ENCODE measurements at places on chromosomes 5 and 9.

DNA sequence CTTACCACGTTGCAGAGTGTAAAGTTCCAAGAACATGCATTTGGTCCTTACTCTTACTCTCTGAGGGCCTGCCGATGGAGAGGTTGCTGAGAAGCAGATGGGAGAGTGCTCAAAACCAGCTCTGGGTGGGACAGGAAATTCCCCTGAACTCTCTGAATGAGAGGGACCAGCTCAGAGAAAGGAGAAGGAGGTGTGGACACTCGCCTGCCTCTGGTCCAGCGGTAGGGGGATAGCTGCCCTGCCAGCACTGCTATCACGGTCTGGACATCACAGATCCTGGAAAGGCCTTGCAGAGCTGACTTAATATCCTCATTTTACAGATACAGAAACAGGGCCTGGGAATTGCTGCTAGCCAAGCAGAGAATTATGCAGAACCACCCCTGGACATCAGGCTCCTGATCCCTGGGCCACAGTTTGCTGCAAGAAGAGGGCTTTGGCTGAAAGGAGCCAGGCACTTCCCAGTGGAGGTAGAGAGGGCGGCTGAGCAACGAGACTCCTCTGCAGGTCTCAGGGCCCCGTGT, 4.9 kb downstream of the TRAF1 start:
- no peak for DNase-seq

DNA sequence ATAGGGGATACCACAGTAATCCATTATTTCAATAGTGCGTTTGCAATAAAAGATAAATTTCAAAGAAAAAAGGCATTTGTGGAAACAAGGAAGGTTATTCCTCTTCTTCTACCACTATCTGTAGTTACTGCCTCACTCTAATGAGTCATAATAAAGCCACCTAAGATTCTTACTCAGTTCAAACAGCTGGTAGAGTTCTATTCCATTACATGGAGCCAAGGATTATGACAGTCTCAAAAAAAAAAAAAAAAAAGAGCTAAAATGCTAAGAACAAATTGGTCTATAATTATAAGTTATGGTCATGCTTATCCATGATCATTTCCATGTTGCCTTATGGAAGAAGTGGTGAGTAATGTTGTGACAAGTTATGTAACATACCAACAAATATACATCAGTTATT, 46.3 kb downstream of the DENND1A start:
- DNase-seq = peak; percentile 17

GRCh38 chr9:85224301-85224700, 517.5 kb downstream of the AGTPBP1 start:
- no peak for DNase-seq

GRCh38 chr5:170171811-170172210, 61.0 kb upstream of the C5orf58 start:
- no peak for DNase-seq

DNA sequence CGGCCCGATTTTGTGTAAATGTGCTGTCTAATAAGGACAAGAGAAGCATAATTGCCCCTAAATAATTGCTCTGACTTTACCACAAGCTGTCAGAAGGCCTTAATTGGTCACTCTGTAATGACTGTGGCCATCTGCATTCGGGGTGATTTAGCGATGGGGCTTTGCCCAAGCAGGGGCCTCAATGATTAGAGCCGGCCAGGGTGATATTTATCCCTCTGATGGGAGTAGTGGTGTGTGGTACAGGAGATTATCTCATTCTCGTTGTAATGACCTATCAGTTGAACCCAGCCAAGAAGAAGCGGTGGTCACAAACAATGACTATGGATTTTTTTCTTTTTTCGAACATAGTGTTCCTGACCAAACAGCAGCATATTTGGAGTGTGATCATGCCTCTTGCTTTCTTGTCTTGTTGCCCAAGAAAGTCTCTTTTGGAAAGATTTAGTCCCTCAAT, 72.0 kb upstream of the SAP30L start:
- no peak for DNase-seq

- no peak for DNase-seq
These were observed 79.2 kb downstream of the FREM1 start for GRCh38 chr9:14831074-14831473.

DNA sequence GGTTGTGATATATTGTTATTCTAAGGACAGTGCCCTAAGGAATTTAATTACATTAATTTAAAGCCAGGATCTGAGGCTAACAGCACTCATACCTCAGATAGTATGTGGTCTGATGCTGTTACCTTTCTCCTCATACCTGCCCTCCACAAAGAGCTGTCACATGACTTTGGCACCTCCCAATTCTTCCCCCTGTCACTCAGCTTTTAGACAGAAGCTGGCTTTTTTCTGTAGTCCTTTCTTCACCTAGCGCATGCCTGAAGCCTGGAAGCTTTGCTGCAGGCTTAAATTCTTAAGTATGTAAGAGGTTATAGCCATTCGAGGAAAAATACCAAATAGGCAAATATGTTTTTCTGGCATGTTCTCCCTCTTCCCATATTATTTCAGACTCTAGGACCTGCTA, 61.0 kb upstream of the ADAMTS19 start:
- DNase-seq = no peak

- DNase-seq = peak; percentile 8
These were observed 18.1 kb downstream of the SAR1B start for GRCh38 chr5:134614450-134615085.

GRCh38 chr5:138212828-138213160, 329 bp downstream of the CDC23 start:
- peak; percentile 18 for DNase-seq

DNA sequence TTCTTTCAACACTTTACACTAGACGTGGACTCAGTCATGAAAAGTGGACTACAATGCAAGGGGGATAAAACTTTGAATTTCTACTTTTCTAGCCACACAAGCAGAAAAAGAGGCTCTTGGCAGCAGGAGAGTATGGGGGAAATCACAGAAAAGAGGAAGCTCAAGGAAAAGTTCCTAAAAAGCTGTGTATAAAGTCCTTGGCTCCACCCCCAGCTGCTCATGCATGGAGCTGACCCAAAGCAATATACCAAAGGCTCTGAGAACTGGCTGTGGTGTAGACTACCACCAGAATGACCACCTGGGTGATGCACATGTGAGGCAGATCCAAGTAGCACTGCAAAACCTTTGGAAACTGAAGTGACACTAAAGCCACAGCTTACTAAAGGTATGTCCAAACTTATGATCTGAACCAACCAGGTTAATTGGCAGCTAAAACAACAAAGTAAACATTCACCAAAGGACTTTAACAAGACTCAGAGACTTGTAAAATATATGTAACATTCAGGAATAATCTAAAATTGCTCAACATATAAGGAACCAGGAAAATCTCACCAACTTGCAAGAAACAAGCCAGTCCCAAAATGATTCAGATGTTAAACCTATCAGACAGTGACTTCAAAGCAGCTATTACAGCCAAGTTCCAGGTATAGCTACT, 55.5 kb upstream of the RASGRF2 start:
- DNase-seq = no peak

DNA sequence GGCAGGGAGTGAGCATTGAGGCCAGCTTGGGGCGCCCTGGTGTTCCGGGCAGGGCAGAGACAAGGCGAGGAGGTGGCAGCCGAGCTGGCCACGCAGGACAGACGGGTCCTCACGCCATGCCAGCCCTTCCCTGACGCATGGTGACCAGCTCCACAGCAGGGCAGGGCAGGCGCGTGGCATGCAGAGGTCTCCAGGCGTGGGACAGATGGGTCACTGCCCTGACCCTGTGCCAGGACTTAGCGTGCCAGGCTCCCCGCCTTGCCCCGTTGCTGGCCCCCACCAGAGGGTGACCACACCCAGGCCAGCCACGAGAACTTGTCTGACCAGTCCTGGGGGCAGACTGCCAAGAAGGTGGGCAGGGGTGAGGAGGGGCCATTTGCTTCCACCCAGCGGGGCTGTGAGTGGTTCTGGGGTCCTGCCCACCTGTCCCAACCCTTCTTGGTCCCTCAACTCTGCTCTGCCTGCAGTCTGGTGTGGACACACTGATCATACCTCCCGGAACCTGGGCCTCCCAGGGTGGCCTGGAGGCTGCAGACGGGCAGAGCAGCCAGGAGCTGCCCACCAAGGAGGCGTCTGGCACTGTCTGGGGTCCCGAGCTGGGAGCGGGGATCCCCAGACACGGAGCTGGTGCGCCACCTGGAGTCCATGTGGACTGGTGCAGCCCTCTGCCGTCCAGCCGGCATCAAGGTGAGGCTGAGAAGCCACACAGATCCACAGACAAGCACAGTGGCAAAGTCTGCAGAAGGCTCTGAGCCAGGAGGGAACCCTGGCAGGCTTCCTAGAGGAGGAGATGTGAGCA, at the start of gene RNF224:
Gene RNF224 (plus strand): TSS at position 449 of the 799 bp plus-strand sequence. CDS start 834 bp downstream, outside the sequence.
- DNase-seq = peak; percentile 86

DNA sequence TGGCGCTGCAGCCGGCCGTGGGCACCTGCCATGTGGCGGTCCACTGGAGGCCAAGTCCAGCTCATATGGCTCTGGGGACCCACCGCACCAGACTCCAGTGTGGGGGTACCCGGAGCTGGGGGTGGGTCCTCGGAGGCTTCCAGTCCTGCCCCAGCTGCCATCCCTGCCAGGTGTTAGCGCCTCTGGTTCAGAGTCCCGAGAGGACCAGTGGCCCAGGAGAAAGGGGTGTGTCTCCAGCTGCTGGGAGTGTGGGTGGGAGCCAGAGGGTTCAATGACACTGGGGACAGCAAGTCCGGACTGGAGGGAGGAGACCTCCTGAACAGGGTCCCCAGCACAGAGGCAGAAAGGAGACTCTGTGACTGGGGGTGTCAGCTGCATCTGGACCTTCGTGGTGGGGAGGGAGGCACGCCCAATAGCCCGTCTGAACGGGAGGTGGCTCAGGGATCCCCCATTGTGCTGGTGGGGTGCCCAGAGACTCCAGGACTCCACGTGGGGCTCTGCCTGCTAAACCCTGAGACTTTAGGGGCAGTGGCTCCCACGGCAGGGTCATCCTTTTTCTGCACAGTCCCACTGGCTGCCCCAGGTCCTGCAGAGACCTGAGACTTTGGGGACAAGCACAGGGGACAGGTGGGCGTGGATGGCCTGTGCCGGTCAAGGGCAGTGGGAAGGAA, 2.4 kb upstream of the AHRR start:
- peak; percentile 6 for DNase-seq

- DNase-seq = no peak
These were observed 17.8 kb downstream of the SHC3 start for GRCh38 chr9:89160806-89161205.

GRCh38 chr9:23123048-23123632, 676.5 kb downstream of the DMRTA1 start:
- DNase-seq = peak; percentile 7

DNA sequence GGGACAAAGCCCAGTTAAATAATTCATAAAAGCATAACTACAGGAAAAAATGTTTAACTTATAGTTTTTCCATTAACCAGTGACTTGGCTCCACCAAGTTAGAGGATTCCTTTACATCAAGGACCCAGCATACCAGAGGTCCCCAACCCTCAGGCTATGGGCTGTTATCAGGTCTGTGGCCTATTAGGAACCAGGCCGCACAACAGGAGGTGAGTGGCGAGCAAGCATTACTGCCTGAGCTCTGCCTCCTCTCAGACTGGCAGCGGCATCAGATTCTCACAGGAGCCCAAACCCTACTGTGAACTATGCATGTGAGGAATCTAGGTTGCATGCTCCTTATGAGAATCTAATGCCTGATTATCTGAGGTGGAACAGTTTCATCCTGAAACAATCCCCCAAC, 303.1 kb downstream of the ELAVL2 start:
- no peak for DNase-seq

DNA sequence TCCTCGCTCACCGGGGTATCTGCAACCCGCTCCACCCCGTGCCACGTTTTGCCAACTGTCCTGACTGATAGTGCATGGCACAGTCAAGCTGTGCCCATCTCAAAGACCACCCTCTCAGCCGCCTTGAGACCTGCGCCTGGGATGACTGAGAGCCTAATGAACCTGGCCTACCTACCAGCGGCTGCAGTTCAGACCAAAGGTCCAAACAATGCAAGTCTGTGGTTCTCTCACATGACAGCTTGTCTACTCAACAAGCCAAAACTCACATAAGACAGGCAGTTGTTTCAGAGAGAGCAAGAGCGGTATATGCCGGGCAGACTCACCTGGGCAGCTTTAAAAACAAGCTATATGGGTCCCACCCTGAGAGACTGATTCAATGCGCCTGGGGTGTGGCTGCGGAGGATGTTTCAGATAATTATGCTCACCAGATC, 70.5 kb downstream of the EPB41L4B start:
- DNase-seq = no peak

- DNase-seq = peak; percentile 67
These were observed 32.5 kb downstream of the TENT4A start for GRCh38 chr5:6745706-6746222.

- peak; percentile 59 for DNase-seq
These were observed 330.3 kb downstream of the MLLT3 start for GRCh38 chr9:20292002-20292401.

GRCh38 chr9:16133556-16134227, 580.8 kb downstream of the CCDC171 start:
- DNase-seq = peak; percentile 40

DNA sequence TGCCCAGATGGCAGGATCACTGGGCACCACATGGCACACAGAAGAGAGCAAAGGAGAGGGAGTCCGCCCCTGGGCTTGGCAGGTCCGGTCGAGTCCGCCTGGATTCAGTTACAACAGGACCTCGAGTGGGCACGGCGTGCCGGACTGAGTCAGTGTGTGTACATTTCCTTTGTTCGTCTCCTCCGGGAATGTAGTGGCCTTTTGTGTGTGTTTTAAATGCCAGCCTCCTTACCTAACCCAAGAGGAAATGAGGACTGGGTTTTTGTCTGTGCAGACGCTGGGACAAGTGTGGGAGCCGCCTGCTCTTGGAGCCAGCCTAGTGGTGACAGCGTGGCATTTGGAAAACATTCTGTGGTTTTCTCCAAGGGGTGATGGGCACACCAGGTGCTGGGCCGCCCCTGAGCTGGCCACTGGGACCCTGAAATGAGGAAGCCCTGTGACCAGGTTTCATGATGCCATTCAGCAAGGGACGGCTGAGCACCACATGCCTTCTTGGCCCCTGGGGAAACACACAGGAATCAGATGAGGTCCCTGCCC, 9.6 kb downstream of the NEK6 start:
- DNase-seq = no peak

DNA sequence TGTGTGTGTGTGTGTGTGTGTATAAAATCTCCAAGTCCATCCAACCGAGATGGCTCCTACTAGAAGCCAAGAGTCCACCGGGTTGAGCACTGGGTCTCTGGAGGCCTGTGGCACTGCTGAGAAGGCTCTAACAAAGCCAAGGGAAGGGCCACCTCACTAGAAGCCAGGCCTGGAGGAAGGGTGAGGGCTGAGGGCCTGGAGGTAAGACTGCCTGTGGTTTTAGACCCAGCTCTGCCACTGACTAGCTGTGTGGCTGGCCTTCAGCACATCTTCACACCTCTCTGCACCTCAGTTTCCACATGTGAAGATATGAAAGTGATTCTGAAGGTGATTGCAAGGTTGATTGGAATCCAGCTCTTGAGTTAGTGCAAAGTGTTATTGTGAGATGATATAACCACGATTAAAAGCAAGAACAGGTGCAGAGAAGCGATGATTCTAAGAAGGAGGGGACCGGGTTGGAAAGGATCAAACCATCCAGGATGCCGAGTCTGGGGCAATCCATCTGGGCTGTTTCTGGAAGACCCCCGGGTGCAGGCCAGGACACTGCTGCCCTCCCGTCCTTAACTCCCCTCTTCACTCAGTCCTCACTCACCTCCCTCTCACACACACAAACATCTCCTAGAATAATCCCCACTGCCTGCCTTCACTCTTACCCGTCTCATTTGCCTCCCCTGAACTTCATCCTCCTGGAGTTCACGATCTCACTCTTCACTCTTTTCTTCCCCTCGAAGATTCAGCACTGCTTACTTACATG, 2.3 kb downstream of the IL4 start:
- no peak for DNase-seq
